Tibial nerve (tissue), 4 donors: ENCODE measurements at places on chromosomes 2 and 18.

- no peak for DNase-seq
- no peaks in the 10 kb centered on the region for H3K36me3 ChIP-seq
- H3K27ac ChIP-seq, result no peak overlapping the region
- H3K4me3 ChIP-seq, result no peak overlapping the region
Observed at GRCh38 chr18:64936671-64937070, 787.8 kb upstream of the LINC00305 start.

DNA sequence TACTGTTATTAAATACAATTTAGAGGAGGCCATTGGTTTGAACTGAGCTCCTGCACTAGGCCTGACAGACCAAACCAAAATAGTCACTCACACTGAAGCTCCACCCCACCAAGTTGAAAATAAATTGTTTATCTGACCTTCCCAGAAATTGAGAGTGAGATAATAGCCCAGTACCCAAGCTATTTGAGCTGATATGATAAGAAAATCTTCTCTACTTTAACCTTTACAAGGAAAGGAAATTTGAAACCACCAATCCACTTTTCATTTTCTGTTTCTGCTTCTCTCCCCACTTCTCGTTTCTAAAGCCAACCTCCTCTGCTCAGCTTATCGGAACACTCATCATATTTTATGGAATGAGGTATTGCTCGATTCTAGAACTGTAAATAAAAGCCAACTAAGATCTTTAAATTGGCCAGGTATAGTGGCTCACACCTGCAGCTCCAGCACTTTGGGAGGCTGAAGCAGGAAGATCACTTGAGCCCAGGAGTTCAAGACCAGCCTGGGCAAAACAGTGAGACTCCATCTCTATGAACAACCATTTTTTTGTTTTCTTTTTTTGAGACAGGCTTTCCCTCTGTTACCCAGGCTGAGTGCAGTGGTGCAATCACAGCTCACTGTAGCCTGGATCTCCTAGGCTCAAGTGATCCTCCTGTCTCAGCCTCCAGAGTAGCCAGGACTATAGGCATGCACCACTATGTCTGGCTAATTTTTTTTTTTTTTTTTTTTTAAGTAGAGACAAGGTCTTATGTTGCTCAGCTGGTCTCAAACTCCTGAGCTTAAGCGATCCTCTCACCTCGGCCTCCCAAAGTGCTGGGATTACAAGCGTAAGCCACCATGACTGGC is 13.3 kb upstream of the GALM start:
- H3K36me3 ChIP-seq, result no peaks in the 10 kb centered on the region
- DNase-seq, result no peak
- no peaks in the 10 kb centered on the region for H3K4me1 ChIP-seq
- no peak overlapping the region for H3K27ac ChIP-seq
- no peak overlapping the region for H3K4me3 ChIP-seq
- no peaks in the 10 kb centered on the region for H3K27me3 ChIP-seq

DNA sequence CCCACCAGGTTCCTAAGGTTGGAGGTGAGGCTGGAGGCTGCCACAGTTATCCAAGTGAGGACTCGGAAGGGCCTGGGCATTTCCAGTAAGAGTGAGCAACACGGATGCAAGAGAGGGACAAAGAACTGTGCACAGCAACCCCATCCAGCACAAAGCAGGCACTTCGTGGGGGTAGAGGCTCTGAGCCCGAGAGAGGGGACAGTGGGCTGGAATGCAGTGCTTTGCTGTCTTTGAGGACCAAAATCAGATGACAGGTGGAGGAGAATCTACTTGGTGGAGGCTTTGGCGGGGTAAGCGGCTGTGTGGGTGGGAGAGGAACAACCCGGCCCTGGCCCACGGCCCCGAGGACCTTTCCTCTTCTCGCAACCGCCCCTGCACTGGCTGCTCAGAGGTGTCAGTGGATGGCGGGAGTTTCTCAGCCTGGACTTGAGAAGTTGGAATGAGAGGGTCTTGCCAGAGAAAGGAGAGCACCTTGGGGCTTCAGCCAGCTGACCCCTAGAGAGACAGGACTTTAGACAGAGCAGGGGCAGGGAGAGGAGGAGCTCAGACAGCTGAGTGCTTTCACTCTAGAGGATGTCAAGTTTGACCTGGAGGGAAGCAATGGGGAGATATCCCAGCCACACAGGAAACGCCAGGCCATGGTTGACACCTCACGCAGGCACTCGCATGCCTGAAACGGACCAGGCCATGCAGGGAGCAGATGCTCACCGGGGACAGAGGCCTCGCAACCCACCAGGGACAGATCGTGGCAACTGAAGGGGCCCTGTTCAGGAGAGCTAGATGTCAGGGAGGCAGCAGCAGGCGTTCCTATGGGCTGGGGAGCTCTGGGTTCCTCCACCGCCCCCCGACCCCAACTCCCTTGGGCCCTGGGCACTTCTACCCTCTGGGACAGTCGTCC is 11.6 kb downstream of the RAMP1 start:
- peaks cover 10% of the 10 kb centered on the region for H3K4me1 ChIP-seq
- no peak for DNase-seq
- no peaks in the 10 kb centered on the region for H3K36me3 ChIP-seq
- no peak overlapping the region for H3K4me3 ChIP-seq
- H3K27ac ChIP-seq, result no peak overlapping the region

- H3K36me3 ChIP-seq, result no peaks in the 10 kb centered on the region
- no peaks in the 10 kb centered on the region for H3K4me1 ChIP-seq
- no peak for DNase-seq
Observed at GRCh38 chr2:2799151-2799697, 468.1 kb upstream of the MYT1L start.

DNA sequence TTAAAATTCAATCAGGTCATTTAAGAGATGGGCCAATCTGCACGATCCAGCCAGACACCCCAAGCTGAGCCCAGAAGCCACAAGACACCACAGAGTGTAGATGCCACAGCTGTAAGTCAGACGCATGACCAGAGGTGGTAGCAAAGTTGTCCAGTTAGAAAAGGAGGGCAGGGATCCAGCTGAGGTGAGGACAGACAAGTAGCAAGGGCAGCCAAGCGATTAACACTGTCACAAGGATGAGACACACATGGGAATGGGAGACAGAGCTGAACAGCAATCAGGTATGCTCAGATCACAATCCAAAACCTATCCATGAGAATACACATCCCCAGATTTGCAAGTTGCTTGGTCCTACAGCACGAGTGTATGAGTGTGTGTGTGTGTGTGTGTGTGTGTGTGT is 143.4 kb upstream of the STK17B start:
- H3K27ac ChIP-seq, result no peak overlapping the region
- no peak overlapping the region for H3K4me3 ChIP-seq
- H3K4me1 ChIP-seq, result peaks cover 11% of the 10 kb centered on the region
- no peaks in the 10 kb centered on the region for H3K36me3 ChIP-seq
